ENCODE measurements at places on chromosomes 12 and 14.

DNA sequence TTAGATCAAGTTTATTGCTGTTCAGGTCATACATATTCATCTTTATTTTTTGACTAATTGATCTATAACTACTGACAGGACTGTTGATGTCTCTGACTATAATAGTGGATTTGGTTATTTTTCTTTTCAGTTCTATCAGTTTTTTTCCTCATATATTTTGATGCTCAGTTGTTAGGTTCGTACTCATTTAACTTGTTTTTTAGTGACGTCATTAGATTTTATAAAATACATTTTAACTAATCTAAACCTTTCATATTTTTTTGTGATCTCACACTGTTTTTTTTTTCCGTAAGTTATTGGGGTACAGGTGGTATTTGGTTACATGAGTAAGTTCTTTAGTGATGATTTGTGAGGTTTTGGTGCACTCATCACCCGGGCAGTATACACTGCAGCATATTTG, 841.2 kb upstream of the FBXO33 start:
- no peak for DNase-seq

GRCh38 chr12:110766311-110767154, 23.8 kb upstream of the PPP1CC start:
- DNase-seq = no peak

GRCh38 chr12:76548222-76548837, 11.2 kb downstream of the OSBPL8 start:
- DNase-seq = no peak

DNA sequence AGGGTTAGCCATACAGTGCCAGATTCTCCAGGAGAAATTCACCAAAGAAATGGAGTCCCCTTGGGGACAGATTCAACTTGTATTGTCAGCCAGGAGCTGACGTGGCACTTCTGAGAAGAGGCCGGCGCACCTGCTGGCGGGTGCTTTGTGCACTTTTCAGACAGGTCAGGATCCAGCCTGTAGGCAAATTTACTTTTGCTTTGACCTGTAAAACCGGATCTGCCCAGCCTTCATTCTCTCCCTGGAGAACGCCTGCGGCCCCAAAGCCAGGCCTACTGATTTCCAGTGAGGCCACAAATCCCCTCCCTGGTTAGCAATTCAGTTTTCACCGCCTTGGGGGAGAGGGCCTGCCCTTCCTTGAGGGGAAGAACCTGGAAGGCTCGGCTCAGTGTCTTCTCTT, 17.4 kb downstream of the P2RX4 start:
- no peak for DNase-seq

DNA sequence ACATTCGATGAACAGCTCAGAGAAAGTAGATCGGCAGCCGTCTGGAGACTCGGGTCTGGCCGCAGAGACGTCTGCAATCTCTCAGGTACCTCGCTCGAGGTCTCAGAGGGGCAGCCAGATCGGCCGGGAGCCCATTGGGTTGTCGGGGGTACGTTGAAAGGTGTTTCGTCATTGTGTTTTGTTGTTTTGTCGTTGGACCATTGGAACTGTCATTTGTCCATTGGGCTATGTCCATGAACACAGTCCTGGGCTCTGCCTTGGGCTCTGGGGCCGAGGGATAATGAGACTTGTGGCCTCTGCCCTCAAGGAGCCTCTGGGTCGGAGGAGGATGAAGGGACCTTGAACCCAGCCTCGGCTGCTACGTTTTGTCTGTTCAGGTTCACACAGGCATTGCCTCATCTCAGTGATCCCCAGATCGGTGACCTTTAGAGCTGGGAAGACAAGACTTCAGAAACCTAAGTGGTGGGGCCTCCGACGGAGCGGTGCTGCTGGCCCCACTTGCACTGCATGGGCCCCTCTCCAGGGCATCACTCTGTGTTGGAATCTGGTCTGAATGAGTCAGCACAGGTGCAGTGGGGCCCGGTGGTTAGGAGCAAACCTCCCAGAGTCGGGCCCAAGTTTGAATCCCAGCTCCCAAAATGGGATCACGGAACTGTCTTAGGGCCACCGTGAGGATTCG, 23.6 kb upstream of the MLXIP start:
- no peak for DNase-seq

- peak; percentile 11 for DNase-seq
These were observed 19.1 kb downstream of the RPAP3 start for GRCh38 chr12:47686645-47687240.

- no peak for DNase-seq
These were observed 39.6 kb downstream of the CCER1 start for GRCh38 chr12:90915353-90915752.
